ENCODE measurements at places on chromosomes 4 and X.

- DNase-seq = no peak
Measured at GRCh38 chrX:102154218-102154860, 1.4 kb downstream of the BEX5 start.

- DNase-seq = no peak
Measured at GRCh38 chrX:136121788-136122187, 25.5 kb upstream of the FHL1 start.

DNA sequence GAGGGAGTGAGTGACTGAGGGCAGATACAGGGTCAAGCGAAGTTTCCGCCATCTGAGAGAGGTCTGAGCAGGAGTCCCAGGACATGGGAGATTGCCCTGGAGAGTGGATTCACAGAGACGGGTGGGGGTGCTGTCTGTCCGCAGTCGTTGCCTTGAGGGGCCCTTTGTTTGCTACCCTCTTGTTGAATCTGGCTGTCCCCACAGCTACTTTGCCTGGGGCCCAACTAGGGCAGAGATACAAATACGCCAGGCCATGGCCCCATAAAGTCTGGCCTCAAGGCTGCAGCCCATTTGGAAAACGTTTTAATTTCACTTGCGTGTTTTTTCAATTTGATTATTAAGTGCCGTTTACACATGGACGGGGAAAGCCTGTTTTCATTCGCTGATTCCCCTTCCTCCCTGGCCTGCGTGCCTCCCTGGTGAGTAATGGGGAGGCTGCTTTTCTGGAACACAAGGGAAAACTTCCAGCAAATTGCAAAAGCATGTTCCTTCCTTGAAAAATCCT, 134.4 kb downstream of the SMIM20 start:
- no peak for DNase-seq

- peak; percentile 54 for DNase-seq
Measured at GRCh38 chr4:184825141-184825895, 450 bp downstream of the ACSL1 start.

DNA sequence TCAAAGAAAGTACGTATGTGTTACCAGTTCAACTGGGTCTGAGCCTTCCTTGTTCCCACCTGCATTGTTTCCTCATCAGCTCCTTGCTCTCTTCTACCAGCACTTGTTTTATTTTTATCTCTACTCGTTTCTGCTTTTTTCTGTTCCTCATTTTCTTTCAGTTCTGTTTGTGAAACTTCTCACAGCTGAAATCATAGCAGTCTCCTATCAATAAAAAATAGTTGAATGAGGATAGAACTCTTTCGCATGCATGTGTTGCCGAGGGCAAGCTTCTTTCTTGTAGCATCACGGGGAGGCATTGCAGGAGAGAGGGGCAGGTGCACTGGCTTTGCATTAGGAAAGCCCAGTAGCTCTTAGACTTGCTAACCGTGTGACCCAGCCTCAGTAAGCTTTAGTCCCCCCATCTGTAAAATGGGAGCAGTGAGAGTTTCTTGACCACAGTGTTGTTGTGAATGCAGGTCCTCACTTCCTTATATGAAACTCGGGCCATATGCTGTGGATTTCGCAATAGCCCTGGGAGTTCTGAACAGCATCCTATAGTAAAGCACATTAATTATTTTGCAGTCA, 24.7 kb downstream of the OFD1 start:
- no peak for DNase-seq

GRCh38 chrX:19057856-19058255, 64.4 kb downstream of the ADGRG2 start:
- DNase-seq = no peak

GRCh38 chr4:140799686-140800225, 43.6 kb upstream of the TBC1D9 start:
- DNase-seq = no peak

DNA sequence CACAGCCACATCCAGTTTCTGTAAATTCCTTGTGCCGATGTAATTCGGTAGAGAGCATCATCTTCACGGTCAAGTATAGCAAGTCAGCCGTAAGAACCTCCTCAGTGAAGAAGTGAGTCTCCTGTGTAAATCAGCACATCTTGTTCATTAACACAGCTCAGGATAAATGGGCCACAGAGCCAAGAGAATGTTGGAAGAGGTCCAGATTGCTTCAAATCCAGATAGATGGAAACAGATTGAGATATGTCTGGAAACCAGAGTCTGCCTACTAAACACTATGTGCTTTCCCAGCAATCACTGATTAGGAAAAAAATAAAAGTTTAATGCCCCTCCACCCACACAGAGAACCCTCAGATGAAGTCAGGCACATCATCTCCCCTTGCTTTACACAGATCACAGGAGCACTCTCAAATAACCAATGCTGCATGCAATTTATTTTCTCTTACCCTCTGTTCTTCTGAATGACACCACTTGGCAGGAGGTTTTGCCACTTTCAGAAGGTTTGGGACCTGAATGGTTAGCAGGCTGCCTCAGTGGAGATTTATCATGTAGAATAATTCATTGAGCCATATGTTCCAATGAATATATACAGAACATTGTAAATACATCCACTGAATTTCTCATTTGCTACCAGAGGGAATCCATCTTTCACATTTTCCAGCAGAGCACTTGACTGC, 357.7 kb downstream of the C4orf33 start:
- no peak for DNase-seq

- no peak for DNase-seq
Measured at GRCh38 chrX:153625271-153626024, 21.6 kb upstream of the DUSP9 start.

- DNase-seq = peak; percentile 9
Measured at GRCh38 chrX:27565992-27566391, 24.2 kb upstream of the DCAF8L2 start.

DNA sequence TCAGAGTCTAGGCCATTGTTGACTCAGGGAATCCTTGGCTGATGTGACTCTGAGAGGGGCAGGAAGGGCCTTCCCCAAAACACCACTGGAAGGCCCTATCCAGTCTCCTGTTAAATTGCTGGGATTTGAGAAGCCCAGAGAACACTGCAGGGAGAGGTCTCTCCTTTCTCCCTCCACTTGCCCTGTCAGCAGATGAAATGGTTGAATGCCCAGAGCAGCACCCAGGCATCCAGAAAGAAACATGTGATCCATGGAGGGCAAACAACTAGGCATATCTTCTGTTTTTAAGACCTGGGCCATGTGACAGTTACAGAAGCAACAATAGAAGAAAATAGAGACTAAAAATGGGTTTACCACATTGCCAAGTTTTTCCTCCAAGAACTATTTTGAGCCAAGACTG, 291.1 kb downstream of the QDPR start:
- DNase-seq = no peak

GRCh38 chrX:123172869-123173268, 11.2 kb upstream of the GRIA3 start:
- no peak for DNase-seq

Measured in BE2C (cell line).